ENCODE measurements at places on chromosomes 7 and 10.

- no peak for DNase-seq
Measured at GRCh38 chr7:44977959-44978335, 868 bp downstream of the MYO1G start.

DNA sequence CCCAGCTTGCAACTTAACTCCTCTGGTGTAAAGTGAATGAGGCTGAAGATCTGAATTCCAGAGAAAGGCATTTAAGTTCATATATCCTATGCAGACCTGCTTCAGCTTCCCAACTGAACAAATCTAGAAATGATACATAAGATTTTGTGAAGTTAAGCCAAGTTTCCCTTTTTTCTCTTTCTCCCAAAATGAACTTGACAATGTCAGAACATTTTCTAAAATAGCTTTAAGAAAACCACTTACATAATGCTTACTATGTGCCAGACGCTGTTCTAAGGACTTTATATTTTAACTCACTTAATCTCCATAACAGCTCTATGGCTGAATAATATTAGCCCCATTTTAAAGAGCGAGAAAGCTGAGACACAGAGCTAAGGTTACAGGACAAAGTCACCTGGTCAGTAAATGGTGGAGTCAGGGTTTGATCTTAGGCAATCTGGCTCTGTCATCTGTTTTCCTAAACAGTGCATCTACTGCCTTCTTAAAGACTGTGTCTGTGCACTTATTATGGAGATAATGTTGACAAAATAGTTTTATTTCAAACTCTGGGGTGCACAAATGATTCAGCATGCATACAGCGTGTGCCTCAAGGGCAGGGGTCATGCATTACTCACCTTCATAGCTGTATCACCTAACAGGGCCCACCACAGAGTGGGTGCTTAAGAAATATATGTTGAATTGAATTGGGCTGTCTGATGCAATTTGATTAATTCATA is 66.8 kb downstream of the RHOBTB1 start:
- no peak for DNase-seq

- DNase-seq, result no peak
Measured at GRCh38 chr7:34949361-34949760, 87.9 kb downstream of the DPY19L1 start.

DNA sequence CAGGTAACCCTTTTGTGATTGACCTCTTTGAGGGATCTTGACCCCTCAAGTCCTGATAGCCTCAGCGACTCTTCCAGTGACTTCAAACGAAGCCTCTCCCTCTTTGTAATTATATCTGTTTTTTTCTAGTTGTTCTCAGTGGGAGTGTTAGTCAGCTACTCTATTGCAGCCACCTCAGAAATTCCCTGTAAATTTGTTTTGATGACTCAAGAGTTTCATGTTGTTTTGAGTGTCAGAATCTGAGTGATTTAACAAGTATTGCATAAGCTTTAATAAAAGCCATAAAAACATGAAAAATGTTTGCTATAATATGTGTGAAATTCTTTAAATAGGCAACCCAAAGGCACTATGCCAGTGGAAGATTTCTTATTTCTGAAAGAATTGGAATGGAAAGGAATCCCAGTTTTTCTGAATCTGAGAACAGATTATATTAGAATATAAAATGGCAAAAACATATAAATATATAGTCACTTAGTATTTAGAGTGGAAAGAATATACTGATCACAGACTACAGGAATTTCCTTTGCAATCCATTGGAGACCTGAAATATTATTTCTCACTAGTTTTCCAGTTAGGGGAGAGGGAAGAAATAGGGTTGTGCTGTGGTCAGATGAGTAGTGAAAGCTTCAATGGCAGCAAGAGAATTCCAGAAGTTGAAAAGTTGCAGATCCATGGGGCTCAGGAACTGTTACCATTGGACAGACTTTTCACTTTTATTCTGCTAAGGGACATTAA is 94.4 kb upstream of the SEMA3C start:
- DNase-seq, result peak; percentile 68

- DNase-seq, result no peak
Measured at GRCh38 chr7:46478046-46478445, 557.0 kb upstream of the IGFBP3 start.

- DNase-seq, result no peak
Measured at GRCh38 chr10:31000867-31001266, 30.8 kb downstream of the ZNF438 start.

DNA sequence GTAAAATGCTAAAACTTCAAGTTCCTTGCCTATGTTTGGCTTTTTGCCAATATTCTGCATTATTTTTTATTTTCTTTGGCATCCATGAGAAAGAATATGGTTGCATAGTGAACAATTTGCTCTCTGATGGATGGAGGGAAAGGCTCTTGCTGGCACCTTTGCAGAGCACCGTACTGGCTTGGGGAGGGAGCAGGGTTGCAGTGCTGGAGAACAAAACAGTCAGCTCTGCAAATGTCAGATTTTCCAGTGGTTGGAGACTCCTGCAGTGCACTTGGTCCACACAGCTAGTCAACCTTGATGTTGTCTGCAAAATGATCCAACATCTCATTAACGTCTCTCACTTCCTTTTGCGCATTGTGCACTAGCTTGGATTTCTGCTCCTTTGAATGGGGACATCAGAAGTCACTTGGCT is 100.8 kb downstream of the ANLN start:
- DNase-seq, result no peak

Data from retinal pigment epithelial cell (primary cell).